ENCODE measurements at places on chromosomes 12 and 14.
A peak's percentile ranks its signal among the peaks of the same experiment; 100 is the strongest.

GRCh38 chr12:115998794-115999478 lies 278.6 kb downstream of the MED13L start:
- DNase-seq = no peak

- DNase-seq = no peak
Measured at GRCh38 chr12:58915634-58916033, 4.7 kb downstream of the LRIG3 start.

DNA sequence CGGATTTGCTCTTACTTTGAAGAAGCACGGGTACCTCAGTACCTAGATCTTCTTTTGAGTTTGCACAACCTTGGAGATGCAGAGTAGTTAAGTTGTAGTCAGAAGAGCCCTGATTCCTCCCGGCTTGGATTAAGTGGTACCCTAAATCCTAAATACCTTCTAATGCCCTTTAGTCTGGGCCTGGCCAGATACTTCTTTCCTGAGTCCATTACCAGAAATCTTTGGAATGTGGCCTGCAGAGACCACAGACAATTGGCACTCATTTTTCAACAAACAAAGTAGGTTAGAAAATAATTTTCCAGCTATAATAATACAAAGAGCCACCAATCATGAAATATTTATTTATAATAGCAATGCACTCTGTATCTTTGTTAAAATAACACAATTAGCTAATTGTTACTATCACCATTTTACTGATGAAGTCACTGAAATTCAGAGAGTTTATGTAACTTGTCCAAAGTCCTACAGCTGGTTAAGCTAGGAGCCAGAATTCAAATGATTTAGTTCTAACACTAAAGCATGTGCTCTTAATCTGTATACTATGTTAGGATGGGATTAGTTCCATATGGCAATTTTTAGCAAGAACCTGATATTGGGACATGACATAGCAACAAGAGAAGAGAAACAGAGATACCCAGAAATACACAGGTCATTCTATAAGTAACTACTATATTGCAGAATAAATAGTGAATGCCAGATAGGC lies 132.1 kb upstream of the PDZRN4 start:
- DNase-seq = no peak

GRCh38 chr14:80959496-80959895 lies 4.1 kb downstream of the TSHR start:
- DNase-seq = peak; percentile 44

- no peak for DNase-seq
Measured at GRCh38 chr14:79567306-79567705, 644.0 kb downstream of the DIO2 start.

All from activated effector memory CD4-positive, alpha-beta T cell treated with Interleukin-2 at 50 U/mL for 16 hours (primary cell).